Activated B cell treated with CpG ODN at 0.5 μM for 24 hours (primary cell): ENCODE measurements at places on chromosomes 1 and 21. TPM values are rescaled to one million over a fixed set of nuclear protein-coding genes. Genes with fewer than 3 reads are reported as not detected.
A peak's percentile ranks its signal among the peaks of the same experiment; 100 is the strongest.

- DNase-seq: no peak
Observed at GRCh38 chr1:244335456-244335855, 116.3 kb downstream of the ADSS2 start.

- no peak for DNase-seq
Observed at GRCh38 chr1:20068722-20069121, 1.3 kb upstream of the PLA2G5 start.

DNA sequence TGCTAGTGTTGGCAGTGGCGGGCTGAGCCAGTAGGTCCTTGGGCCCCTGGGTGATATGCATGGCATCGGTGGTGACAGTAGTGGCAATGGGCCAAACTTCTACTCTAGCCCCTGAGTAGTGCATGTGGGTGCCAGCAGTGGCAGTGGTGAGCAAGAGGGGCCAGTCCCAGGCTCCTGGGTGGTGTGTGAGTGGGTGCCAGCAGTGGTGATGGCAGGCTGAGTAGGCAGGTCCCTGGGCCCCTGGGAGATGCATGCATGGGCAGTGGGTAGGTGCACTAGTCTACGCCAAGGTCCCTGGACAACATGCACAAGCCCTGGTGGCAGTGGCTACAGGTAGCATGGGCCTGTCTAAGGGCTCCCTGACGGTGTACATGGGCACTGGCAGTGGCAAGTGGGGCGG is 24.6 kb upstream of the TTC22 start:
- no peak for DNase-seq

- peak; percentile 54 for DNase-seq
Observed at GRCh38 chr1:65687428-65688214, 105.1 kb upstream of the PDE4B start.

GRCh38 chr21:17858747-17859146 is 39.6 kb upstream of the C21orf91 start:
- DNase-seq: no peak

LYPD8 gene
- total RNA-seq: not detected in 2 replicates

DNA sequence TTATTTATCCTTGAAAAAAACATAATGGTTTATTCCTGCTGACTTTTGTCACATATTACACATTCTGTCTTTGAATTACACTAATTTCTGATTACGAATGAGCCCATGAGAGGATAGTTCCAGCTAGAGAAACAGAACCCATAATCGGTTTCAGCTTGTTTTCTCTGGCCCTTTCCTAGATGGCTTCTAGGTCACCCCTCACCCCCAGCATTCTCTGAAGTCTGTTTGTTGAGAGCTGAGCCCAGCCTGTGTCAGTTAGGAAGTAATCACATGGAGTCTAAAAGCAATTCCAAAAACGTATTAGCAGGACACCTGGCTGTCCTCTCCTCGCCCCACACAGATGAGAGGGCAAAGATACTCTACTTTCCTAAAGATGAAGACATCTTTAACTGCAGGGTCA is 48.9 kb downstream of the KIAA1614 start:
- no peak for DNase-seq

GRCh38 chr1:201332021-201332420 is 45.5 kb downstream of the TNNT2 start:
- DNase-seq: no peak

UBL4B gene
- total RNA-seq: not detected in 2 replicates

DNA sequence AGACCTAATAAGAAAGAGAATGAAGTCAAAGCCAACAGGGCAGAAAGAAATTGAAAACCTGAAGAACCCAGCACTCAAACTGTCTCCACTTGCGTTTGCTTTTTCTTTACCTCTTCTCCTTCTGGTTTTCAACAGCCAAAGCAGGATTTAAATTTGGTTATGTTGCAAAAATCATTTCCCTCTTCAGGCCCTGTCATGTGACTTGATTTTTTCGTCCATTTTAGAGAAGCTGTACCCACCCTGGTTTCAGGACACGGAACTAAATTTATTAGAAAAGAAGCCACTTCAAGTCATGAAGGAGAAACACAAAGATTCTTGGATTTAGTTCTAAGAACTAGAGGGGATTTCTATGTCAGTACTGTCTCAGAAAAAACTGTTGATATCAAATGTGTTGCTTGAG is 1.0 kb upstream of the SYNJ1 start:
- no peak for DNase-seq

DNA sequence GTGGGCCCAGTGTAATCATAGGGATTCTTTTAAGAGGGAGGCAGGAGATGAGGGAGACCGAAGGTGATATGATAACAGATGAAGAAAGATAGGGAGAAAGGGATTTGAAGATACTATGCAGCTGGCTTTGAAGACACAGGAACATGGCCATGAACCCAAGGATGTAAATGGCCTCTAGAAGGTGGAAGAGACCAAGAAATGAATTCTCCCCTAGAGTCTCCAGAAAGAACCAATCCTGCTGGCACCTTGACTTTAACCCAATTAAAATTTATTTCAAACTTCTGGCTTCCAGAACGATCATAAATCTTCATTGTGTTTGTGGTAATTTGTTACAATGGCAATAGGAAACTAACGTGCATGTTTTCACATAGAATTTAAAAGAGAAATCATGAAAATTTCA is 95.0 kb upstream of the GORAB start:
- no peak for DNase-seq

TINAGL1 gene
- total RNA-seq: not detected in 2 replicates

DNA sequence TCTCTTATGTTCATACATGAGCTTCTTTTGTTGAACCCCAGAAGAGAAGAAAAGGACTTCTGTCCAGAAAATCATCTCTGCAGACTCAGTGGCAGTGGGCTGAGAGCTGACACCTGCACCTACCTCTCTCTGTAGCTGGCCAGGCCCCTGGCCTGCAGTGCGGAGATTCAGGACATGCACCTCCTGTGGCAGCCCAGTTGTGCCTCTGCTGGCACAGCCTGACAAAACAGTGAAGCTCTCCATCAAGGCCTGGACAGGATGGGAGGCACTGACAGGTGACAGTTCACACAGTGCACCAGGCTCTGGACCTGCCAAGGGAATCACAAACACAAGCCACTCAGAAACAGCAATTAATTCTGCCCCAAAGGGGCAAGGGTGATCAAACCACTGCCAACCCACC is 88.8 kb downstream of the TGFBR3 start:
- DNase-seq: no peak

AIM2 gene
- total RNA-seq: 46.5 and 53.3 TPM in 2 replicates

GRCh38 chr1:95145493-95145892 is 28.3 kb downstream of the TLCD4 start:
- DNase-seq: no peak

GRCh38 chr1:27959792-27960603 is at the start of gene XKR8:
XKR8 (plus strand) TSS chr1:27959973; CDS start chr1:27960070, 97 bp downstream.
- DNase-seq: peak; percentile 86

S100A2 gene
- 2.0 and 4.4 TPM in 2 replicates for total RNA-seq

CFHR1 gene
- not detected in 2 replicates for total RNA-seq

DNA sequence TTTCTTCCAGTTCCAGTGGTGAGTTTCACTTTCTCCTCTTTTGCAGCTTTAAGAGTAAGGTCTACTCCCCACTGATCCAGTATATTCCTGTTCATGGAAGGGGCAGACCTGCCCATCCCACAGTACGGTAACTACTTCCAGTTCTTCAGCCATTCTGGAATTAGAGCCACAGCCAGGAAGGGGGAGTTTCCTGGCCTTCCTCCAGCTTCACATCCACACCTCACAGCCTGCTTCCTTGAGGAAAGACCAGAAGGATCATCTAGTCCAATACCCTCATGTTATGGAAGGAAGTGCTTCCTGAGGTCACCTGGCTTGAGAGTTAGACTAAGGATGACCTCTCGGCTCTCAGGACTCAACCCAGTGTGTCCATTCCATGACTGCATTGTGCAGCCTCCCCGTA is 597.8 kb downstream of the KIF26B start:
- DNase-seq: no peak

GRCh38 chr1:75265792-75266191 is 131.6 kb downstream of the LHX8 start:
- DNase-seq: no peak

- DNase-seq: no peak
Observed at GRCh38 chr1:4175566-4176405, 275.7 kb upstream of the C1orf174 start.

- no peak for DNase-seq
Observed at GRCh38 chr1:12587981-12588640, 29.9 kb downstream of the DHRS3 start.

DNA sequence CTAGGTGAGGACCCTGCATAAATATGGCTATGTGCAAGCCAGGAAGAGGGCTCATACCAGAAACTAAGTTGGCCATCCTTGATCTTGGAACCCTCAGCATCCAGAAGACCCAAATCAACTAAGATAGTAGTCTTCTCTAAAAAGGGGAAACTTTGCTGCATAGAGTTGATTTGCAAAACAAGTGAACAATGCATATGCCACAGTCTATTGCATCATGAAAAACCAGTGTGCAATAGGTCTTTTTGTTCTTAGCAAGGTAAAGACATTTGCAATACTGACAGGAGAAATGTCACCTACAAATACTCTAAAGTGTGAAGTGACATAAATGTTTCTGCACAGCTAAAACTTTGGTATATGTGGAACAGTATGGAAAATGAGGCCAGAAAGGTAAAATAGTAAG is 2.0 kb upstream of the IFI16 start:
- DNase-seq: no peak

DNA sequence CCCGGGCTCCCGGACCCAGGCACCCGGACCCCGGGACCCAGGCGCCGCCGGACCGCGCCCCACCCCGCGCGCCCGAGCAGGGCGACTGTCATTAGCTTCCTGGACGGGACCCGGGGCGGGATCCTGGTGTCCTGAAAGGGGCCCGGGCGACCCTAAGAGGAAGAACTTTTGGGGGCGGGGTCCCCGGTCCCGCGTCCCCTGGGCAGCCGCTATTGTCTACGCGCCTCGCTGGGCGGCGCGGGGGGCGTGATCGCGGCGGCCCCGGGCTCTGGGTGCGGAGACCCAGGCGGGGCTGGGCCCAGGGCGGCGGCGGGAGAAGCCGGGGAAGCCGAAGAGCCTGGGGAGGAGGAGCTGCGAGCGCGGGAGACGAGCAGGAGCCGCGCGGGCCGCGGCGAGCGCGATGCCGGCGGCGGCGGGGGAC is 465 bp downstream of the HUNK start:
- peak; percentile 24 for DNase-seq

TBX19 gene
- 2.7 and 4.7 TPM in 2 replicates for total RNA-seq

DNA sequence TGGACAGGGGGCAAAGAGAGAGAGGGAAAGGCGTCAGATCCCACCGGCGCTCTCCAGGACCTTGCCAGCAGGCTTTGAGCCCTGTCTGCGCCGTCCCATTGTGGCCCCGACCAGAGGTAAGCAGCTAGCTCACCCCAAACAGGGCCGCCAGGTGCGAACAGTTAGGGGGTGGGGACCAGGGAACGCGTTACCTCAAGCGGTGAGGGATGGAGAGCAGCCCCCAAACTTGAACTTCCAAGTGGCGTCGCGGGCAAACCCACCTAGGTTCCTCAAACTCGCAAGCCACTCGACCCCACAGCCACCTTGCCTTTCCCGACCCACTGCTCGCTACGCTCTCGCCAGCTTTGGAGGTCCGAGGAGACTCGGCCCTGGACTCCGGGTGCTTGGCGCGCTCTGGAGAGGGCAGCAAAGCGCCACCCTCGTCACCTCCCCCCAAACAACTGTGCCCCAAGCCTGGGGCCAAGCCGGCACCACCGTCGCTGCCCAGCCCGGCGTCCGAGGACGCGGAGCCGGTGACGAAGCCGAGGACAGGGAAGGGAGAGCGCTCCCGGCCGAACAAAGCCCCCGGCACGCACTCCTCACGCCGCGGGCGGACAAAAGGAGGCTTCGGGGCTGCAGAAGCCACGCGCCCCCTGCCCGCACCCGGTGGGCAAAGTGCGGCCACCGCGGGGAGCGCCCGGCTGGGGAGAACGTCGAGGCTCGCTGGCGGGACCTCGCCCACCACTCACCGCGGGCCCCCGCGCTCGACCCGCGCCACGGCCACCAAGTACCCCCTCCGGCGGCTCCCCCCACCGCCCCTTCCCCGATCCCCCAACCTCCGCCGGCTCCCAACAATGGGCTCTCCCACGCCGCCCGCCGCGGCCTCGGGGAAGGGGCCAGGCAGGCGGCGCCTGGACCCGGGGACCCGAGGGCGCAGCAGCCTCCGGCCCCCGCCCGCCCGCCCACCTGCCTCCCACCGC is 976 bp downstream of the SSBP3 start:
- peak; percentile 28 for DNase-seq

DNA sequence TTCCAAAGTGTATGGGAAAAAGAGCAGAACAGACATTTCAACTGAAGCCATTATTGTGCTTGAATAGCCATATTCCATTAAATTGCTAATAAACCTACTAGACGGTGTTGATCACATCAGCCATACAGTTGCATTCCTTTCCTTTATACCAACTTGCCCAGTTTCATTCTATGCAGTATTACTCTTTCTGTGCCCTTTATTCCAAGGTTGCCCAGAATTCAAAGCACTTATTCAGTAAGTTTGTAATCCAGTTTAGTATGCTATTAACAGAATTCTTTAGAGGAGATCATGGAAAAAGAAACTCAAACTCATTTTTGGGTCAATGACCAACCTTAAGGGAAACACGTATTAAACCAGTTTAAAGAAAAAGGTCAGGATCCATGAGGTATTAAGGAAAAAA is 89.5 kb downstream of the DDAH1 start:
- no peak for DNase-seq

DDR2 gene
- total RNA-seq: 0.09 and 0.27 TPM in 2 replicates

CD101 gene
- total RNA-seq: 0.42 and 0.46 TPM in 2 replicates

GRCh38 chr1:23838401-23838866 is 13.2 kb upstream of the HMGCL start:
- peak; percentile 70 for DNase-seq

DNA sequence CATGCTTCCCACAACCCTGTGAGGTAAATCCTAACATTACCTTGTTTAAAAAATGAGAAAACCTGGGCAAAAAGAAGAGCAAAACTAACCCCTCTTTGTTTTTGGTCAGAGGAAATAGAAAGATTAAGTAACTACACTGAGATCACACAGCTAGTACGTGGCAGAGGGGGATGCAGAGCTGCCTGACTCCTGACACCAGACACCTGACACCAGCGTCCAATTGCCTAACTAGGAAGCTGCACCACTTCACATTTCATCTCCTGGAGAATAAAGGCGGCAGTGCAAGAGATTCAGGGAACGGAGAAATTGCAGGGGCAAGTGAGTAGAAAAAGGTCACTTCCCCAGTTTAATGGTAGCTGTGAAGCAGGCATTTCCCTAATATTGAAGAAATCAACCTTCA is 229.3 kb upstream of the PTBP2 start:
- no peak for DNase-seq

DNA sequence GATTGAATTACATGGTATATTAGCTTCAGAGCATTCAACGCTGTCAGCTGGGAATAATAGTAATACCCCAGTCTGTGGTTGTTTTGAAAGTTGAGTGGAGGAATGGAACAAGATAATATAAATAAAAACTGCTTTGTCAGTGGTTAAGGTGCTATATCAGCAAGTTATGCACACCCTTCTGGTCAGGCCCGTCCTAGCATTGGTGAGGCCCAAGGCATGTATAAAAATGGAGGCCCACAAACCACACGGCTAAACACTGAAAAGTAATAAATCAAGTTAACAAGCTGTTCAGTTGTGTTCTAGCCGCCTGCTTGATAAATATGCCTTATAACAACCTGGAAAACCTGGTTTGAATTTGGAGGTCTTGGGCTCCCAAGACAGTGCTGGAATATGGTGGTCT is 77.4 kb downstream of the PSMG1 start:
- no peak for DNase-seq

GRCh38 chr1:40734882-40735628 is 43.6 kb downstream of the NFYC start:
- DNase-seq: no peak
